ENCODE measurements at places on chromosomes 1 and 21.

GRCh38 chr1:185681034-185681633 is 53.1 kb upstream of the HMCN1 start:
- DNase-seq, result no peak

GRCh38 chr1:156090840-156091188 is 8.5 kb upstream of the MEX3A start:
- peak; percentile 68 for DNase-seq

GRCh38 chr1:53043271-53043670 is 18.7 kb upstream of the PODN start:
- DNase-seq, result no peak

- no peak for DNase-seq
Measured at GRCh38 chr1:15758343-15758931, at the start of gene FBLIM1. TSS of gene FBLIM1 (plus strand) at chr1:15758795. CDS start at chr1:15764984, 6,189 bp downstream.

DNA sequence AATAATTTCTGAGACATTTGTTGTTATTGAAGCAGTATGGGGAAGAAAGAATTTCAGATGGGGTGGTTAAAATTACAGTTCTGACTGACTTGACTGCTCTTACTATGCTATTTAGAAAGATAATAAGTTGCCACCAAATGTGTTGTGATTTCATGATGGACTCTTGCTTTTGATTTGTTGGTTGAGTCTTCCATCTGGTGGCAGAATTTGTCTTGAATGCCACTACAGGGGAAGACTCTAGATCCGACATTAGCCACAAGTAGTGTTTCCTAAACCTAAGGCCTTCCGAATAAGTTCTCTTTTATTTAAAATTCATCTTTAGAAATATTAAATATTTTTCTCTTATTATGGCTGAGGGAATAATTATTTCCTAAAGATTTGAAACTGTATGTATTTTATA is 190.9 kb upstream of the ADGRL4 start:
- DNase-seq, result no peak

- no peak for DNase-seq
Measured at GRCh38 chr1:153598309-153599172, 14.4 kb downstream of the S100A16 start.

DNA sequence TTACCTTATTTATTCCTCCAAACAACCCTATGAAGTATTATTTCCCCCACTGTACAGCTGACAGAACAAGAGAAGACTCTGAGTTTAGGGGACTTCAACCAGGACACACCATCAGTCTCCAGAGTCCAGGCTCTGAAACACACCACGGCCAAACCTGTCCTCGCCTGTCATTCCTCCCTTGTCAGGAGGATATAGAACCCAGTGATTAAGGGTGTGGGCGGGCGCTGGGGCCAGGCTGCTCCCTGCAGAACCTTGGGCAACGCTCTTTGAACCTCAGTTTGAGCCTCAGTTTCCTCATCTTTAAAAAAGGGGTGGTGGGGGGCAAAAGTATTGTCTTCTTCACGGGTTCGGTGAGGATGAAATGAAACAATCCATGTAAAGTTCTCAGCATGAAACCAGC is 9.4 kb upstream of the CEP85 start:
- no peak for DNase-seq

DNA sequence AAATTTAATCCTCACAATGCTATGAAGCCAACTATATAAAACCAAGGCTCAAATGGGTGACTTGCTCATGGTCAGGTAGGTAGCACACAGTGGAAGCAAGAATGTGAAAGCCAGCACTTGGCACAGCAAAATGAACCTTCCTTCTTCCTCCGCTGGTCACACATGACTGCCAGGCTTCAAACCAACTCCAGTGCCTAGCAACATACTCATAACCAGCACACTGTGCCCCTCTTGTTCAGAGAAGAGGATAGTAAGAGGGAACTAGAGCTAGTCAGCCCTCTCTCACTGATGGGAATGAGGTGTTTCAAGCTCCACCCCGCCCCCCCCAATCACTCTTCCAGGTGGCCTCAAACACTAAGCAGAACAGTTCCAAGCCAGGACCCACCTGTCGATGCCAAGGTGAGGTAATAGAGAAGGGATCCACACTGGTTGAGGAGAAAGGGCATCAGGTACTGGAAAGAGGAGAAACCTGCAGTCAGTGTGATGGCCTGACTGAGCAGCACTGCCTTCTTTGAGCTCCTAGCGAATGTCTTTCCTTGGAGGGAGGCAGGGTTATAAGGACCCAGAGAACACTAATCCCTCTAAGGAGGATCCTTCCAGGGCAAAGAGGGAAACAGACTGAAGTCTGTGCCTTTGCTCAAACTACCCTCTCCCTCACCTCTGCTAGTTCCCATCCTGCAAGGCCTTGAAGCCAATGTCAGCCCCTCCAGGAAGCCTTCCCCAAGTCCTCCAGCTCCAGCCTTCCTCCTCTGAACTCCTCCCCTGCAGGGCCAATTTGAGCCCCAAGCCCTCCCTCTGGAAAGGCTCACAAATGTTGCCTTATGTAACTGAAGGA is 1.2 kb downstream of the TMEM234 start:
- no peak for DNase-seq

DNA sequence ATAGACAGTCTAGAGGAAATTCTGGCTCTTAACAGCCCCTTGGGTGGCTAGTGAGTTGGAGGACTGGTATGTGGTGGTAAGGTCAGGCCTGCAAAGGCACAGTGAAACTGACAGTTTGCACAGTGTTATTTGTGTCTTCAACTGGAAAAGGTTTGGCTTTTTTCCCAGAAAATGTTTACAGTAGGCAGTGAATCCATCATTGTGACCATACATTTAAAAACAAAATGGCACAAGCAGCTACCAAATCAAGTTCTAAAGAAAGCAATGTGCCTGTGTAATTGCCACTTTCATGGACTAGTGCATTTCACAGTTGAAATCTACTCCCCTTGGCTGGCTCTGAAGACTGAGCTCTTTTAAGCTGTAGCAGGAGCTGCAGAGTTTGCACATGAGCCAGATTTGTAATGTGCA is 24.8 kb downstream of the ATPAF1 start:
- no peak for DNase-seq

DNA sequence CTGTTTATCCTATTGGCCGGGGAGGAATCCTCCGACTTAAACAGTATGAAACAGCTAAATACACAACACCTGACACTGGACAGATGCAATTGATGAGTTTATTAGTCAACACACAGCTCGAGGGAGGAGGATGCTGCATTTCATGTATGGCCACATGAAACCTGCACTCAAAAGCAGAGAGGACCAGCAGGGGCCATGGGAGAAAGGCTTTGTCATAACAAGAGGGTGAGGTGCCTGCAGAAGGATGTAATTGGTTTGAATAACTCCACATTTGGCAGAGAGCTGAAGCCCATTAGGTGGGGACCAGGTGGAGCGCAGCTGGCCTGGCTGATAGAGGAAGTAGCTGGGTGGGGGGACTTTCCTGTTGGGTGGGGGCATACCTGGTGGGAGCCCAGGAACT is 599.1 kb downstream of the PTPRU start:
- DNase-seq, result no peak

- no peak for DNase-seq
Measured at GRCh38 chr1:46039571-46040052, 92.8 kb downstream of the PIK3R3 start.

DNA sequence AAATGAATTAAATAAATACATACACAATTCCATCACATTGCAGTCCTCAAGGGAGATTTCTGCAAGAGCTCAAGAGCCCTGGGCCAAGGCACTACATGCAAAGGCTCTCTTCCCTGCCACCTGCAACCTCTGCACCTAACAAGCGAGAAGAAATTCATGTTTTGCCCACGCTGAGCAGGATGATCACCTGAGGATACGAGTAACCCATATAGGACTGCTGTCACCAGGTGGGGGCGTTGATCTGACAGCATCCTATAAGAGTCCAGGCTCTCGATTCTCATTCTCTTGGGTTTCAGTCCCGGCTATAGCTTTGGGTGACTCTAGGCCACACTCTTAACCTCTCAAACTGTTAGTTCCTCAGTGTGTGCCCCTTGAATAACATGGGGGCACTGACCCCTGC is 18.7 kb upstream of the SPOCD1 start:
- DNase-seq, result no peak

GRCh38 chr1:163674236-163674635 is 352.5 kb downstream of the NUF2 start:
- DNase-seq, result no peak

DNA sequence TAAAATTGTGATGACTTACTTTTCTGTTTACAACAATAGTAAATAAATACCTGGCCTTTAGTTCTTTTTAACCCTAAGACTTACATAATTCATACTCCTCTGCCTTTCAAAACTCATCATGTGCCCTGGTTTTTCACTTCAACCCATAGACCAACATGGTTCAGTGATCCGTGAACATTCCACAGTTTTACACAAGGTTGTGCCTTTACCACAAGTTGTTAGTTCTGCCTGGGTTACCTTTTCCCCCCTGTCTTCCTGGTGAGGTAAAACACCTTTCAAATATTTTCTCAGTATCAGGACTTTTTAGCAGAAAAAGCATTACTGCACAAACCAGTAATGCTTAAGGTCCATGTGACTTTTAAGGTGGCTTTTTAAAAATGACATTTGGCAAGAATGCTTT is 1466.4 kb downstream of the PLA2G4A start:
- DNase-seq, result no peak

- DNase-seq, result no peak
Measured at GRCh38 chr1:233435622-233436021, 108.1 kb downstream of the MAP3K21 start.

GRCh38 chr21:31479222-31479621 is 135.2 kb upstream of the TIAM1 start:
- DNase-seq, result no peak

GRCh38 chr1:88118176-88118845 is 565.8 kb upstream of the PKN2 start:
- DNase-seq, result no peak

GRCh38 chr1:235108185-235108593 is 20.4 kb downstream of the TOMM20 start:
- no peak for DNase-seq

DNA sequence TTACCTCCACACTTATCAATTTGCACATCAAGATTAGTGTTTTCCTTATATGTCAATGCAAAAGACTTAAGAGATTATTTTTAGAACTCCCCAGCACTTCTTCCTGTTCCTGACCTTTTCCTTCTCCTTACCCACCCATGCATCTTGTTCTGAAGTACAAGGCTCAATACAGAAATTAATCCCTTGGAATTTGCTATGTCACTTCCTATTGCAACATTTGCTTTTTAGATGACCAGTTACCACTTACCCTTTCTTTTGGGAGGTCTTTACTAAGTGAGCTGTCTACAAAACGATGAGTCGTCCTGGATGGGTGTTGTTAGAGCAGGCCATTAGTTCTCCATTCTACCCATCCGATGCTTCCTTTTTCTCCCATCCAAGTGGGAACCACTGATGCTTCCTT is 221.2 kb downstream of the FMN2 start:
- no peak for DNase-seq

- DNase-seq, result no peak
Measured at GRCh38 chr1:12376236-12377045, 146.6 kb downstream of the VPS13D start.

GRCh38 chr1:9275567-9276034 is 17.1 kb upstream of the SPSB1 start:
- peak; percentile 41 for DNase-seq

DNA sequence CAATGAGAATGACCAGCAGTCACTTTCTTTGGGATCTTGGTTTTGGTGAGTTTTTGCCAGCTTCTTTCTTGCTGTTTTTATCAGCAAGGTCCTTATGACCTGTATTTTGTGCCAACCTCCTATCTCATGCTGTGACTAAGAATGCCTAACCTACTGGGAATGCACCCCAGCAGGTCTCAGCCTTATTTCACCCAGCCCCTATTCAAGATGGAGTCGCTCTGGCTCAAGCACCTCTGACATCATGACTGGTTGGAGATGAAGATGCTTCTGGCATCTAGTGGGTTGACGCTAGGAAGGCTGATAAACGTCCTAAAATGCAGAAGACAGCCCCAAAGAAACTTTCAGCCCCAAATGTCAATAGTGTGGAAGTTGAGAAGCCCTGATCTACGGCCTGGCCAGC is 33.6 kb upstream of the NHLH2 start:
- DNase-seq, result no peak

DNA sequence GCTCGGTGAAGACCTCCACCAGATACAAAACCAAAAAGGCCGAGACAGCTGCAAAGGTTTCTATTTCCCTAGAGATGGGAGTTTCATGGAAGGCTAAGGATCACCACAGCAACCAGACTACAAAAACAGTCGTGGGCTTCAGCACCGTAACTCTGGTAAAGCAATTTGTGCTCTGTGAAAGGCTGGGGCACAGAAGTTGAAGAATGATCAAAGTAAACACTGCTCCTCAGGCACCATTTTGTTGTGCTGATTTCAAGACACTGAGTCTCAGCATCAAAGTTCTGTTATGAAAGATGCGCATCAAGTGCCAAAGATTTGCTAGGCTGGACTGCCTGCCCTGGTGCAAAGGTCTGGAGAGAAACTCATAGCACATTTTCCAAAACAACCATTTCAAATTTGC is 116.2 kb downstream of the TGFBR3 start:
- no peak for DNase-seq

GRCh38 chr1:36570006-36570405 is 87.3 kb upstream of the CSF3R start:
- DNase-seq, result no peak

- no peak for DNase-seq
Measured at GRCh38 chr1:67683766-67684525, 1.1 kb upstream of the GADD45A start.

DNA sequence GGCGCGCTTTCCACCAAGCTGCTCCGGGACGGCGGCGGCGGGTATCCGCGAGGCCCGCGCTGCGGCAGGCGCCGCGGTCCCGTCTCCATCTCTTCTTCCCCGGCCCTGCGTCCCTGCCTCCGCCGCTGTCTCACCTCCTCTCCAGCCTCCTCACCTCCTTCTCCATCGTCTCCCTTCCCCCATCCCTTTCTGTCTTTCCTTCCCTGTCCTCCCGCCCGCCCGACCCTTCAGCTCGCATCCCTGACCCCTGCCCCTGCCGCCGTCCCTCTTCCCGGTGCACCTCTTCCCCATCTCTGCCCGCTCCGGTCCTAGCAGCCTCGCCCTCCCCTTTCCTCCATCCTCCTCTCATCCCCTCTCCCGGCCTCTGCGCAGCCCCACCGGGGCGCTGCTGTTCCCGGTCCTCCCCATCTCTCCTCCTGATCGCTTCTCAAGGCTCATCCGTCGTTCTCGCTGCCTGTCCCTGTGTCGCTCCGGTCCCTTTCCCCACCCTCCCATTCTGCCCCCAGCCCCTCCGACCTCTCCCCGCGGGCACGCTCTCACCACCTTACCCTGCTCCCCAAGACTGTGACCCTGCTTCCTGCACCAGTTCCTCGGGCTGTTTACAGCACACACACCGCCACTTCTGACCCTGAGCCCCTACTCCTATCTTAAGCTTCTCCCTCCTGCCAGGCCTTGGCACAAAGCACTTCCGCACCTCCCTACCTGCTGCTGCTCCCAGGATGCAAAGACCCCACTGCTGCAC is 760 bp upstream of the NPHP4 start:
- no peak for DNase-seq

- no peak for DNase-seq
Measured at GRCh38 chr1:248695451-248696132, 7.0 kb downstream of the OR14I1 start.

DNA sequence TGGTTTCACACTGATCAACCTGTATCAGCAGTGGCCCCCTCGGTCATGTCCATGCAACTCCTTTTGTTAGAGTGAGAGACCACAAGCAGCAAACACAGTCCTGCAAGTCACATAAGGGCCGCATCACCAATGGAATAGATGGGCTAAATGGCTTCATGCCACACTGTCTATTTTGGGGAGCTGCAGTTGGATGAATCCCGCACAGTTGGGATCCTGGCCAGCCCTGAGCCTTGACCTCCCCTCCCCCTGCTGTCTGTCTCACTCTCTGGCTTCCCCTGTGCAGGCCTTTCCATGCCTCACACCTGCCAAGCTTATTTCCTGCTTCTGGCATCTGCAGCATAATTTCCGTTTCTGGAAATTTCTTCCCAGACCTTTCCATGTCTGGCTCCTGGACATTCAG is 57.0 kb downstream of the CNIH3 start:
- no peak for DNase-seq
